Cortex of kidney (tissue), 1 donor: ENCODE measurements at places on chromosomes 4 and X.

- DNase-seq, result no peak
Measured at GRCh38 chr4:159606835-159607234, 504.0 kb downstream of the RAPGEF2 start.

- no peak for DNase-seq
Measured at GRCh38 chrX:68571610-68572311, 72.9 kb downstream of the YIPF6 start.

DNA sequence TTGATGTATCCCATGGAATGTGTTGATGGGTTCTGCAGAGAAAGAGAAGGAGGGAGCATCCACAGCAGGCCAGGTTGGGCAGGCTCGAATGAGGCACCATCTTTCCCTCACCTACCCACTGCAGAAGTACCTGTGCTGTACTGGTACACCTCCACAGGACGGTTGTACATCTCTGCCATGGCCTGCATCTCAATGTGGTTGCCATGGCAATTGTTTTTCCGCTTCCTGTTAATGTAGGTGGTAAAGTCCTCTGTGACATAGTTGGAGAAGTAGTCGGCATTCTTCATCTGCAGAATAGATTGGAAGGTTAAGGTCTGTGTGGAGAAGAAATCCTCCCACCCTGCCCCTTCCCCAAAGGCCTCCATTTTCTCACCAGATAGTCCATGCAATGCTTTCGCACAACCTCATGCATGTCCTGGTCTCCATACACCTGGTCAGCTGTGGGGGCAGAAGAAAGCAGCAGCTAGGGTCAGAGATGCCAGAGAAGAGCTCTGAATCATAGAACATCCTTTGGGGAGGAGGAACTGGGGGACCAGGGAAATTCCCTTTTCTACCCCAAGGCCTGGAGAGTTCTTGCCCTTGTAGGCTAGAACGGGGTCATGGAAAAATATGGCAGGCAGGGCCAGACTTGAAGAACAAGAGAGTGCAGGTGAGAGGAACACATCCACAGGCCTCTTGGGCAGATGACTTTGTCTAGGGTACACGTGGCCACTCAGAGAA is 15.9 kb upstream of the PIM2 start:
- no peak for DNase-seq

GRCh38 chr4:82747686-82748575 is 50.7 kb downstream of the SCD5 start:
- no peak for DNase-seq

- DNase-seq, result no peak
Measured at GRCh38 chr4:21476757-21477156, 471.8 kb downstream of the KCNIP4 start.

DNA sequence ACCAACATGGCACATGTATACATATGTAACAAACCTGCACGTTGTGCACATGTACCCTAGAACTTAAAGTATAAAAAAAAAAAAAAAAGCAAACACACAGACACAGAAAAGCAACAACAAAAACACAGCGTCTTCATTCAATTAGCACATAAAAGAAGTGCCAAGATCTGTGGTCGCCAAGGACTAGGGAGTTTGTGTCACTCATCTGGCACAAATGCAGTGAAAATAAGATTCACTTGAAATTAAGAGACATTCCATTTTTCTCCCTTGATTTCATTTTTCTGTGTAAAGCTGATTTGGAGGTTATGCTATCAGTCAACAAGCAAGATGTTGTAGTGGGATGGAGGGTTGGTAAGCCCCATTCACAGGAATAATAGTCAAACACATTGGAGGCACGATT is 115.3 kb downstream of the FAT4 start:
- no peak for DNase-seq

- no peak for DNase-seq
Measured at GRCh38 chr4:48137846-48138245, 3.8 kb upstream of the TXK start.

DNA sequence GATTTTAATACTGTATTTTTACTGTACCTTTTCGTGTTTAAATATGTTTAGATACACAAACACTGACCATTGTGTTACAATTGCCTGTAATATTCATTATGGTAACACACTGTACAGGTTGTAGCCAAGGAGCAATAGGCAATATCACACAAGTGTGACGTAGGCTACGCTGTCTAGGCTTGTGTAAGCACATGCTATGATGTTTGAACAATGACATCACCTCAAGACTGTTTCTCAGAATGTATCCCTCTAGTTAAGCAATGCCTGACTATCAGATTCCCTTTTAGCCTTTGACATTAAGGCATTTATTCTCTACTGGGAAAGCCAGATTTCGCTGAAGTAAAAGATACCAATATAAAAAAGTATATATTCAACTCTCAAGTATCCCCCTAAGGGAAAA is 66.2 kb downstream of the VCX3A start:
- DNase-seq, result no peak

DNA sequence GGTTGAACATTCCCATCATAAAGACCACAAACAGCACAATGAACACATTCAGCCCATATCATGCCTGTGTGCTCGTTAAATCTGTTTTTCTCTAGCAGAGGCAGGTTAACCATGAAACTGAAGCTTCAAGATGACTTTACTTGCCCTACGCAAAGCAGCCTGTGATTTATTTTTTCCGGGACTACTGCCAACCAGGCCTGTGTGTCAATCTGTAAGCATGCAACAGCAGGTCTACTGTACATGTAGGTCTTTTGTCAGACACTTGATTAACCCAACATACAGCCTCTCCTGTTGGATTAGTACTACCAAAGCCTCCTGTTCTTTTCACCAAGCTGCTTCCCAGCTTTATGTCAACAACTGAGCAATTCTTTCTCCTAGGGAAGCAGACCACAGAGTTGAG is 85.5 kb upstream of the ACSL1 start:
- DNase-seq, result no peak

DNA sequence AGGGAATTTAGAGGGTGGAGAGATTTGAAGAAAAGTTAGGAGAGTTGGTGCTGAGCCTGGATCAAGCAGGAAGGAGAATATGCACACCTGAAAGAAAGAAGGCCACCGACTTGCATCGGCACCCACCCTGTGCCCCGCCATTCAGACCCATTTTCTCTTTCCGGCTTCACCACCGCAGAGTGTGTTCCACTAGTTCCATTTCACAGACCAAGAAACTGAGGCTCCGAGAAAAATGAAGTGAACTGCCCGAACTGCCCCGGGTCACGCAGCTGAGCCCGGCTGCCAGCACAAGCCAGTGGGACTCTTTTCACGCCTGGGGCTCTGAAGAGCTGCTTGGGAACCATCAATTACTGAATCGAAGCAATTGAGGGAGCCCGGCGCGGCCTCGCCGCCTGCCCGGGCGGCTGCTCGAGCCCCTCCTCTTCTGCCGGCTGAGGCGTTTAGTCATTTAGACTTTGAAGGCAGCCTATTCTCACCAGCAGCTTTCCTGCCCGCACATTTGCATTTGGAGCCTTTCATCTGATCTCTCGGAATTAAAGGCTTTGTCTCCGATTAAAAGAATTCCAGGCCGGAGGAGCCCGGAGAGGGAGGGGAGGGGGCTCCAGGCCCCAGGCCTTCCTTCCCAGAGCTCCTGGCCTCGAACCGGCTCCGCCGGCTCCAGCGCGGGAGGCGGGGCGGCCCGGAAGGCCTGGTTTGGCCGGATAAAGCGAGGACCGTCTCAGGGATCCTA is 140.2 kb upstream of the PJA1 start:
- DNase-seq, result no peak

DNA sequence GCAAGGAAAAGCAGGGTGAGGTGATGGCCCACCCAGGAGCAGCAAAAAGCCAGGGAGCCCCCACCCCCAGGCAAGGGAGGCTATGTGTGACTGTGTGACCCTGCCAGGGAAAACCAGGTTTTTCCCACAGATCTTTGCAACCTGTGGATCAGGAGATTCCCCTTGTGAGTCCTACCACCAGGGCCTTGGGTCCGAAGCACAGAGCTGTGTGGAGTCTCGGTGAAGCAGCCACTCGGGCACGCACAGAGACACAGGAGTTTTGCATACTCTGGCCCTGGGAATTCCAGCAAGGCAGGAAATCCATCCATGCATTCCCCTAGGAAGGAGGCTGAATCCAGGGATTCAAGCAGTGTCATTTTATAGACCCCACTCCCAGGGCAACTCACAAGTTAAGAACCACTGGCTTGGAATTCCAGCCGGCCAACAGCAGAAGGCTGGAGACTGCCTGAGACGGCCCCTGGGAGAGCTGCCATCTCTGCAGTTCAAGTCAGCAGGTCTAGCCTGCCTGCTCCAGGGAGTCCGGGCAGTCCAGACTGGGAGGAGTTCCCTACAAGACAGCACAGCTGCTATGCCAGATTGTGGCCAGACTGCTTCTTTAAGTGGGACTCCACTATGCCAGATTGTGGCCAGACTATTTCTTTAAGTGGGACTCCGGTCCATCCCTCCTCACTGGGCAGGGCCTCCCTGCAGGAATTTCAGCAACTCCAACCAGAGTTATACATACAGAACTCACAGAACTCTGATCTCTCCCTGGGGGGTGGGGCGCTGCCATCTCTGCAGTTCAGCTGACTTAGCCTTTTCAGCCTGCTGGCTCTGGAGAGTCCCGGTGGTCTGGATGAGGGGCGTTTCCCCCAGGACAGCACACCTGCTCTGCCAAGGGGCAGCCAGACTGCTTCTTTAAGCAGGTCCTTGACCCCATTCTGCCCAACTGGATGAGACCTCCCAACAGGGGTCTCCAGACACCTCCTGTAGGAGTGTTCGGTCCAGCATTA is 85.1 kb upstream of the ADAD1 start:
- DNase-seq, result no peak

GRCh38 chrX:68867458-68868112 is 38.8 kb downstream of the EFNB1 start:
- no peak for DNase-seq

DNA sequence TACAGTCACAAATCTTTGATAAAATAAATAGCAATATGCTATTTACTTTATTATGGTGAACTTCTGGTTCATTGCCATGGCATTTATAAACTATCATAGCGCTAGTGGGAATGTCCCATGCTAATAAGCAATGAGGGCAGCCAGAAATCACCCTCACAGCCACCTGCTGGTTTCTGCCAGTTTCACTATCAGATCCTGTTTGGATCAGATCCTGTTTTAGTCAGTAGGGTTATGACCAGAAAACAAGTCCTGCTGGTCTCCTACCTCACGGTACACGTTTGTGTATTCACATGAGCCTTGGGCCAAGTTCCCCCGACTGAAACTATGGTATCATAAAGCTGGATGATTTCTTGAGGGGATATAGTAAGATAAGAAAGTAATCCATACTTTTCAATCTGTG is 17.7 kb downstream of the FOXR2 start:
- no peak for DNase-seq

DNA sequence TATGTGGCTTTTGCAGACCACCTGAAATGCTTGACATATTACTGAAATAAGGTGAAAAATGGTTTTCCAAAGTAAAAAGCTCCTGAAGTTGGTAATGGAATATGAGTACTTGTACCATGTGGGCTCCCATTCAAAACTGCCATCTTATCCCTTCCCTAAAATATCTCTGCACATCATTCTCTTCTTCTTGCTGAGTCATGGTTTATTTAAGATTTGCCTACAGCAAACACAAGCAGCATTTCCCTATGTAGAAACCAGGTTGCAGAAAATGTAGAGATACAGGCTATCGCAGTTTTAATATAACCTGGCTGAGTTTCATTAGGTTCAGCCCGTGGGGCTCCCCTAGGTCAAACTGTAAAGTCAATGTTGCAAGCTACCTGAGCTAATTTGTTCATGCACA is 270.1 kb downstream of the NLGN4X start:
- DNase-seq, result no peak

- DNase-seq, result no peak
Measured at GRCh38 chr4:110735686-110736085, 112.8 kb upstream of the PITX2 start.

- DNase-seq, result no peak
Measured at GRCh38 chrX:38750551-38750950, 50.7 kb upstream of the MID1IP1 start.

DNA sequence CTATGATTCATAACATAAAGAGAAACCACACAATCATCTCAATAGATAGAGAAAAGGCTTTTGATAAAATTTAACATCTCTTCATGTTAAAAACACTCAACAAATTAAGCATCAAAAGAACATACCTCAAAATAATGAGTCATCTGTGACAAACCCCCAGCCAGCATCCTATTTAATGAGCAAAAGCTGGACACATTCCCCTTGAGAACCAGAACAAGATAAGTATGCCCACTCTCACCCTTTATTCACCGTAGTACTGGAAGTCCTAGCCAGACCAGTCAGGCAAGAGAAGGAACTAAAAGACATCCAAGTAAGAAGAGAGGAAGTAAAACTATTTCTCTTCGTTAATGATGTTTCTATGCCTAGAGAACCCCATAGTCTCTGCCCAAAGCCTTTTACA is 507.2 kb downstream of the PABPC4L start:
- no peak for DNase-seq

GRCh38 chrX:132615391-132616131 is 126.7 kb upstream of the MBNL3 start:
- DNase-seq, result no peak

GRCh38 chrX:37712458-37712857 is 26.9 kb downstream of the XK start:
- no peak for DNase-seq

- no peak for DNase-seq
Measured at GRCh38 chr4:15158406-15159091, 156.3 kb downstream of the CPEB2 start.

DNA sequence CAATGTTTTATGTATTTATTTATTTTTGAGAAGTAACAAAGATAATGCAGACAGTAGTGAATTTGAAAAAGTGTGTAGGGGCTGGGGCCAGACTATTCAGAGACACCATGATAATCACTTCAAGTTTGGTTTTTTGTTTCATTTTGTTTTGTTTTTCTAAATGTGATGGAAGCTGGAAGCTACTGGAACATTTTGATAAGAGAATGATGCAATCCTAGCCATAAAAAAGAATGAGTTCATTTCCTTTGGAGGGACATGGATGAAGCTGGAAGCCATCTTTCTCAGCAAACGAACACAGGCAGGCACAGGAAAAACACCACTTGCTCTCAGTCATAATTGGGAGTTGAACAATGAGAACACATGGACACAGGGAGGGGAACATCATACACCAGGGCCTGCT is 706.6 kb upstream of the EPHA5 start:
- no peak for DNase-seq

- no peak for DNase-seq
Measured at GRCh38 chr4:121712001-121712651, 15.3 kb upstream of the ANXA5 start.

- DNase-seq, result no peak
Measured at GRCh38 chr4:25401066-25401465, 24.0 kb downstream of the ANAPC4 start.
